ENCODE measurements at places on chromosomes 7 and 10. TPM values are rescaled to one million over a fixed set of nuclear protein-coding genes. Genes with fewer than 3 reads are reported as not detected.

GRCh38 chr10:101223274-101224059 is 5.8 kb downstream of the LBX1 start:
- no peak for DNase-seq

- no peak for DNase-seq
Observed at GRCh38 chr7:138746073-138746472, 44.9 kb upstream of the SVOPL start.

DNA sequence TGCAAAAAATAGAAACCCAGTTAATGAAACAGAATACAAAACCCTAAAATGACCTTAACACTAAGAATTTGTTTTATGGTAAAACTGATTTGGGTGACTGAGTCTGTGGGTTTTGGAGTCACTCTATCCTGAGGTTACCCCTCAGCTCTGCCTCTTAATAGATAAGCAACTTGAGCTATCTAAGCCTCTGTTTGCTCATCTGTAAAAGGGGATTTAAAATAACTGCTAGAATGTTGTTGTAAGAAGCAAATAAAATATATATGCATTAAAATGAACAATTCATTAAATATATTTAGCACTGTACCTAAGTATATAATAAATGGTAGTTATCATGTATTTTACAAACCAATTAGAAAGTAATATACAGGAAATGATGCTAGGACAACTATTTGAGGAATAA is 115.4 kb downstream of the CABCOCO1 start:
- DNase-seq = no peak

The CALML5 gene
- not detected for total RNA-seq

- no peak for DNase-seq
Observed at GRCh38 chr7:128164061-128164954, 76.8 kb upstream of the LEP start.

The PARD3 gene
- 26.5 TPM for total RNA-seq

The OPALIN gene
- total RNA-seq = not detected

DNA sequence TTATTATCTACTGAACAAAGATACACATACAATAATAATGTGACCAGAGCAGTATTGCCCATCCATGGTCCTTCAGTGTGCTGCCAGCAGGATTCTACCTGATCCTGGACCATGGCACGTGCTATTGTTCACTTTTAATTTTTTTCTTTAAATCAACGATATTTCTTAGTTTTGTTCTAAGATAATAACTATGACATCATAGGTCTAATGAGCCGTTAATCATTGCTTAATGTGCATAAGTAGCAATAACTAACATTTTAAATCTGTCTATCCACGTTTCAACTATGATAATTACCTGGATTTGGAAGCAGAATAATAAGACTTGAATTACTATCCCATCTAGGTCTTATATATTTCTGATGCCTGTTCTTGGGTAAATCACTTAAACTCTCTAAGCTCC is 253.8 kb downstream of the SORCS1 start:
- DNase-seq = no peak
